ENCODE measurements at places on chromosomes 4 and X. TPM values are rescaled to one million over a fixed set of nuclear protein-coding genes. Genes with fewer than 3 reads are reported as not detected.

The KDR gene
- 0.28 TPM for total RNA-seq

The KIAA1210 gene
- total RNA-seq, result not detected

The GPR78 gene
- total RNA-seq, result 3.0 TPM

The PRR32 gene
- total RNA-seq, result not detected

The MAGEA11 gene
- total RNA-seq, result 0.09 TPM

Data from smooth muscle cell of bladder (primary cell).